ENCODE measurements at places on chromosomes 2 and 18.

DNA sequence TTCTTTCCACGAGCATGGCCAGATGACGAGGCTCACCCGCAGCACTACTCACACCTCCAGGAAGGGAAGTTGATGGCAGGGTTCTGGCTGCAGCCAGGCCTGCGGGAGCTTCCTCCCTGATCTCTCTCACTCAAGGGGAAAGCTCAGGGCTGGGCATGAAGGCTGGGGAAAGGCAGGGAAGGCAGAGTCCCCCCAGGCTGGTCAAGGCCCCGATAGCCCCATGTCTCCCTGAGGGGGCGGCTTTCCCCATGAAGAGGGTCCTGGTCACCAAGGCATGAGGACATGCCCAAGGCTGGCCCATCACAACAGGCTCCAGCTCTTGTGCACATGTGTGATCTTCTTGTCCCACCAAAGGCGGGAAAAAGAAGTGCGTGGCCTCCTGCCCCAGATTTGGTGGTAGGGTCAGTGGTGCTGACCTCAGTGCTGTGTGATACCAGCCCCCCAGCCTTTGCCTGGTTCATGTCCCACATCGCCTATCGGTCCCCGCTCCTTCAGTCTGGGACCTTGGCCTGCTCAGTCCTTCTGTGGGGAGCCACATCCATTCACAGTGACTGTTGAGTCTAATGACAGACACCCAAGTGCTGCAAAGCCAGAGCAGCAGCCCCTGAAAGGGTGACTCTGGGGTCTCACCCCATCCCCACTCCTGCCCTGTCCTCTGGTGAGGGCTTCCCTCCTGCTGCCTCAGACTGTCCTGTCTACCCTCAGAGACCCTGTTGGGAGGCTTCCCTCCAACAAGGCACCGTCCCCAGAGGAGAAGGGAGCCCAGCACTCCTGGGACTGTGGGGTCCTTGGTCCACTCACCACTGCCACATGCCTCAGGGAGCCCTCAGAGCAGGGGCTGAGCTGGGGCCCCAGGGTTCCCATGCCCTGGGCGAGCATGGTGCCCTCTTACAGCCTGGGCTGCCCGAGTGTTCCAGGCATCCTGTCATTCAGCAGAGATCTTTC, 49.8 kb upstream of the ALPP start:
- no peak for DNase-seq

GRCh38 chr2:117980783-117981676, 32.8 kb downstream of the CCDC93 start:
- DNase-seq = no peak

- DNase-seq = no peak
Measured at GRCh38 chr18:9861933-9862332, 23.8 kb upstream of the TXNDC2 start.

- DNase-seq = no peak
Measured at GRCh38 chr2:161039071-161039470, 121.2 kb upstream of the TANK start.

- no peak for DNase-seq
Measured at GRCh38 chr18:77105028-77105427, 27.6 kb downstream of the MBP start.

DNA sequence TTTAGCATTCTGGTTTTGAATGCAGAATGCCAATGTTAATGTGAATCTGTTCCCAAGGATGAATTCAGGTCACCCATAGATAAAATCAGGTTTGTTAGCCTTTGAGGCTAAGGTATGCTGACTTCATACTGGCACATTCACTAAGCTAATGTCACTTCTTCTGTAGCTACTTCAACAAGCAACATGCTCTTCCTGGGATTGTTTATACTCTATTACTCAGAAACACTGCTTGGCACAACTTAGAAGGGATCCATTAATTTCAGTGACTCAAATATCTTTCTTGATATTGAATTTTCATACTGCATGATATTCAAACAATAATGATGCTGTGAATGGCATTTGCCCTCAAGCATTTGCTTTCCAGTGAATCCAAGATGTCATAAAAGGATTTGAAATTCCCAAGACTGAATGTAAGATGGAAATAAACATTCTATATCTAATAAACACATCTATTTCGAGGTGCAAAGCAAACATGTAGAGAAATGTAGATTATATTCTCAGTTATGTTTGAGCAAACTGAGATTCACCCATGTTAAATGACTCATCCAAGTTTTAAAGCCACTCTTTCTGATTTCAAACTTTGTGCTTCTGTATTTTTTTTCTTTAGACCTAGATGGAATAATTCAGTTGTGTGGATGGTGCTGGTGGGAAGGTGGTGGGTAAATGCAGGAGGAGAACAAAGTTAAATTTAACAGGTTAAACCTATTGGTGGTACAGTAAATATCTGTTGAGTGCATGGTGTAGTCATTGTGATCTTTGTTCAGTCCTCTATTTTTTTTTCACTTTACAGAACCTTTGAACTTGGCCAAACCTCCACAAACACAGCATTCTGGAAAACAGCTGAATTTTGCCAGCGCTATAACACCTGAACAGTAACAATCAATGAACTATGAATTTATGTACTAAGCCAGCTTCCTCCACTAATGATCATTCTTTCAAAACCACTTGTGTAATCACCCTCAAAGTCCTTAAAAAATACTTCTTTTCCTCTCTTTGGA, 162.1 kb upstream of the XIRP2 start:
- DNase-seq = no peak

GRCh38 chr2:88416016-88416663, 36.4 kb downstream of the FOXI3 start:
- DNase-seq = no peak

- DNase-seq = no peak
Measured at GRCh38 chr2:148978026-148978685, 60.3 kb upstream of the LYPD6B start.

Data from mucosa of gallbladder (tissue), 1 donor.